CD4-positive, alpha-beta T cell treated with Interleukin-15 for 4 hours (primary cell): ENCODE measurements at places on chromosomes 16 and 17.
A peak's percentile ranks its signal among the peaks of the same experiment; 100 is the strongest.

GRCh38 chr17:53012364-53012763 lies 810.4 kb upstream of the KIF2B start:
- no peak for DNase-seq

DNA sequence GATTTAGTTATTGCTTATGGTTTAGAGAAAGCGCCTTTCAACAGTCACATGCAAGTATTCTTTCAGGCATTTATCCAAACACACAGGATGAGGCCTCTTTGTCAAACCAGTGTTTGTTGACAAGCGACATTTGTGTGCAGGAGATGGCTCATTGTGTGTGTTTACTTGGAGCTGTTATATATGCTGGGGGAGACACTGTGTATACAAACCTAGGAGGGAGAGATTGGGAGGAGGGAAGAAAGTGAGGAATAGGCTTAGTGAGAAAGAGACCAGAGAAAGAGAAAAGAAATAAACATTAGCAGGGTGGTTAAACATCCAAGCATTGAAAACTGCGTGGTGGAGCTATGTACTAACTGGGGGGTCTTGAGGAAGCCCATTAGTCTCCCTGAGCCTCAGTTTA lies 437.6 kb downstream of the MAF start:
- DNase-seq, result no peak

GRCh38 chr17:76562734-76563148 lies 22.9 kb downstream of the PRCD start:
- DNase-seq, result no peak

- DNase-seq, result peak; percentile 77
Measured at GRCh38 chr17:64661976-64662773, at the start of gene SMURF2. Gene SMURF2, minus strand, starts transcription at chr17:64662307. Its CDS starts 427 bp downstream, at chr17:64661880.

GRCh38 chr17:50986989-50987660 lies 121.0 kb upstream of the TOB1 start:
- DNase-seq, result no peak

GRCh38 chr16:85011846-85012284 lies 530 bp upstream of the ZDHHC7 start:
- DNase-seq, result no peak

DNA sequence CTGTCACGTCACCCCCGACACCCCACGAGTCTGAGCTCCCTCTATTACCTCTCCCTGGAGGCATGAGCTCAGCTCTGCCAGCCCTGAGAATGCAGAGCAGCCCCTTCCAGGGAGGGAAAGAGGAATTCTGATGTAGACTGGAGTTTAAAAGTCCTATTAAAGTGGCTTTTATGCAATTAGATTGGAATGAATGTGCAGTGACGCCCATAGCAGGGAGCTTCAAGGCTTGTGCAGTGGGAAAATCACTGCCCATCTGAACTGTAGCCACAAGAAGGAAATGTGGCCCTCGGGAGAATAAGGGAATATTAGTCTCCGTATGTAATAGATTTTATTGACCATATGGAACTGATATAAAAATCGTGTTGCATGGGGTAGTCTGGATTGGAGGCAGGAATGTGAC lies 66.9 kb downstream of the ZNF423 start:
- no peak for DNase-seq

DNA sequence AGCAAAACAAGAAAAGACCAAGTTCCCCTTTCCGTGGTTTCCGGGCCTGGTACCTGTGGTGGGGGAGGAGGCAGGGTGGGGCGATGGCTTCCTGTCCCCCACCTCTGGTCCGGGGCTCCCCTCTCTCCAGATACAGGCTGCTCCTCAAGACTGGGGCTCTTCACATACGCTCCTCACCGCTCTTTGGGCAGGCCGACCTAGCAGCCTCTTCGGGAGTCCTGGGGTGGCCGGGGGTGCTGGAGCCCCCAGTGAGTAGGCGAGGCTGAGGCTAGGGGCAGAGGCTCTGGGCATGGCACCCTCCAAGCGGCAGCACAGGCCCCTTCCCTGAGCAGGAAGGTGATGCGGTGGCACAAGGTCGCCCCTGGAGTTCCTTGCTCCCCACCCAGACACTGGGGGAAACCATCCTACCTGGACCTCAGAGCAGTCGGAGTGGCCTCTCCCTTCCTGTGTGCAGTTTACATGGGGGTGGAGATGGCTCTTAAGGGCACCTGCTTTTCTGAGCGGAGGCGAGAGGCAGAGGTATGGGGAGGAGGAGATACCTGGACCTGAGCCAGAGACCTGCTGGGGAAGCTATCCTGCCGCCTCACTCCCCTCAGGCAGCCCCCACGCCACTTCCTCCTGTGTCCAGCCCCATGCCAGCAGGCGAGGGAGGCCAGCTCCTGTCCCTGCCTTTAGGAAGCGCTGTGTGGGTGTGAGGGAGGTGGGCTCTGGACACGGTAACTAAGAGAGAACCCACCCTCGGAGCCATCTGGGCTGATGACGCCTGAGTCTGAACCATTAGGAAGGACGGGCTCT lies 891 bp downstream of the CORO1A start:
- peak; percentile 82 for DNase-seq

DNA sequence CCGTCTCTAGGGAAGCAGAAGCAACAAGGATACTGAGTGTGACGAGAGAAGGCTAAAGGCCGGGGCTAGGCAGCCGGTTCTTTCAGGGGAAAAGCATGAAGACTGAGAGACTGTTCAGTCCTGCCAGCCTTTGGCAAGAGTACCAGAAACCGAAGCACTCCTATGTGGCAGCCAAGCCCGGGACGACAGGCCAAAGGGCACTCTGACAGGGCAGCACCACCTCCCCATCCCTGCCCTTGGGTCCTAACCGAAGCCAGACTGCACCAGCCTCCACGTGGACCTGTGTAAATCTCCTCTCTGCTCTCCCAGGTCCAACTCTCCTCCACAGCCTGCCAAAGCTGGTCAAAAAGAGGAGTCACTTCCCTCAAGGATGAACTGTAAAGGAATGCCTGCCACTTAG lies 23.5 kb upstream of the ALOX15 start:
- no peak for DNase-seq

DNA sequence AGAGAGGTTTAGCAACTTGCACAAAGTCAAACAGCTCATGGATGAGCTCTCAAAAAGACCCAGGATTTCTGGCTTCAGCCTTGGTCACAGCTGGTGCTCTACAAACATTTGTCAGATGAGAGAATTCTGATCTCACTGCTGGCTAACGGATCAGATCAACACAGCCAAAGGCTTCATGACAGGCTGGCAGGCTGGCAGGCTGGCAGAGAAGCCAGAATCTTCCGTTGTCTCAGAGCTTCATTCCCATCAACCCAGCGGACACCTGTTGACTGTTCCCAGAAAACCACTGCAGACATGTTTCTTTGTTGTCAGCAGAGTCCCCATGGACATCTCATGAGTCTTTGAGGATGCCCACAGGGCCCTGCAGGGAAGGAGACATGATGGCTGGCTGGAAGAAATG lies 303.8 kb upstream of the ASIC2 start:
- no peak for DNase-seq

DNA sequence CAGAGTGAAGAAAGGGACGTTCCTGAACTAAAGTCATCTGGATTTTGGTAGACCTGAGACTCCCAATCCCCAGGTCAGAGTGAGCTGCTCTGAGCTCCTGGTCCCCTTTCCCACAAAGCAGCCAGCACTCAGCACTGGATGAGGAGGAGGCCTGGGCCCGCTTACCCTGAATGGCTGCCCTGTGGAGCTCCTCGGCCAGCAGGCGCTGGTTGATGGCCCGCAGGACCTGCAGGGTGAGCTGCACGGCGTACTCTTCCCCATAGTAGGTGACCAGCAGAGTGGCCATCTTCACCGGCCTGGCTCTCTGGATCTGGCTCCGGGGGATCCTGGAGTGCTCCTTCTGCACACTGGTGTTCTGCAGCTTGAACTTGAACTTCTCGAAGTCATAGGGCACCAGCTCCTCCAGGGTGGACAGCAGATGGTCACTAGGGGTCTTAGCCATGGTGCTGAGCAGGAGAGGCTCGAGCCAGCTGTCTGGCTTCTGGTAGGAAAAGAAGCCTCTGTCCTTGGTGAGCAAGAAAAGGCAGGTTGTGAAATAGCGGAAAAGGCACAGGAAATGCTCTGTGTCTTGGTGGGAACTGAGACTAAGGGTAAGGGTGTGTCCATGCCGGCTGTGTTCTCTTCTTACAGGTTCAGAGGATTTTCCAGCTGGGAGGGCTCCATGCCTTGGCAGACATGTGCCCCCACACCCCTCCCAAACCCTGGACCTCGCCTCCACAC lies at the start of gene MEFV:
Gene MEFV (minus strand): TSS at position 488 of the 720 bp plus-strand sequence. CDS start 46 bp downstream, at position 442.
- DNase-seq, result no peak

DNA sequence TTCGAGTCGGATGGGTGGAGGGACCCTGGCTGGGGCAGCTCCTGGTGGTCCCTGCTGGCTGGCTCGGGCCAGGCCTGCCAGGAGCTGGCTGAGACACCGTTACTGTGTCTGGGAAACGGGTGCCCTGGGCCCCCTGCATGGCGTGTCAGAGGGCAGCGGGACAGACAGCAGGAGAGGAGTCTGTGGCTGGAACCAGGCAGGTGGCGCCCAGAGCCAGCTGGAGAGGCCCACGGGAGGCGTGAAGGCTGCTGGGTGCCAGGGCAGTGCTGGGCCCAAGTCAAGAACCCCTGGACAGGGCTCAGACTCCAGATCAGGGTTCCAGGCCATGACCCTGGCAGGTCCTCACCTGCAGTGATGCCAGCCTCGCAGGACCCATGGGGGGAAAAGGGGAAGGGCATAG lies 16.6 kb downstream of the SOX8 start:
- DNase-seq, result no peak

DNA sequence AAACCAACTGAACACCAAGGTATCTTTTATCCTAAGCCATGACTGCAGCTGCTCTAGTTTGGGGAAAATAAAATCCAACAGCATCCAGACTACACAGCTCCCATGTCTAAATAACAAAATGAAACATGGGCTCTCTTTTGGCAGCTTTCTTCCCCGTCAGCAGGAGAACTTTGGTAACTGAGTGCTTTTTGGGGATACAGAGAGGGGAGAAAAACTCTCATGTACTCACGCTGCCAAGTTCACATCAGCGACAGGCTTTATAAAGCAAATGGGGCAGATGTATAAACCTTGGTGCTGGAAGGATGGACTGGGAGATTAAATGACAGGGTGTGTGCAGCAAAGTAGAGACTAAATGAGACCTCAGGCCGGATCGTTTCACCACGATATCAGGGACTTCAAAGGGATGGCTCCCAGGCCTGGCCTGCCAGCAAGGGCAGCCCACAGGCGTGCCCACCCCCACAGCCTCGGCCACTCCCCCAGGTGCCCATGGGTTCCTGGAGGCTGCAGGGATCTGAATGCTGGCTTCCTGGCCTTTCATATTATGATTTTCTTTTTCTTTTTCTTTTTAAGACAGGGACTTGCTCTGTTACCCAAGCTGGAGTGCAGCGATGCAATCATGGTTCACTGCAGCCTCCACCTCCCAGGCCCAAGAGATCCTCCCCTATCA lies 174.6 kb downstream of the ZNF423 start:
- DNase-seq, result no peak

DNA sequence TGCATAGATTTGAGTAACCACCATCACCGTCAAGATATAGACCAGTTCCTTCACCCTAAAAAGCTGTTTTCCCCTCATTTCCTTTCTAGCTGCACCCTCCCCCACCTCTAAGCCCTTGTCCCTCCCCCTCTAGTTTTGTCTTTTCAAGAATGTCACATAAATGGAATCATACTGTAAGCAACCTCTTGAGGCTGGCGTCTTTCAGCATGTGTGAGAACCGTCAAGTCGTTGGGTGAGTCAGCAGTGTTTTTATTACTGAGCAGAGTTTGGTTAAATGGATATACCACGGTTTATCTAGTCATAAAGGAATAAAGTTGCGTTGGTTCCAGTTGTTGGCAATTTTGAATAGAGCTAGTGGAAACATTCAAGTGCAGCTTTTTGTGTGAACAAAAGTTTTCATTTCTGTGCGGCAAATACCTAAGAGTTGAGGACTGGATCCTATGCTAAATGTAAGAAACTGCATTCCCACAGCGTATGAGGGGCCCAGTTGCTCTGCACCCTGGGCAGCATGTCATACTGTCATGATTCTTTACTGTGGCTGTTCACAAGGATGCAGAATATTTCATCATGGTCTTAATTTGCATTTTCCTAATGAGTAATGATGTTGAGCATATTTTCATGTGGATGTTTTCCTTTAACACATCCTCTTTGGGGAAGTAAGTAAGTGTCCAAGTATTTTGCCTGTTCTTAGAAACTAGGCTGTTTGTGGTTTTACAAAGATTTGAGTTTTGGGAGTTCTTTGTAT lies 264.3 kb downstream of the CPPED1 start:
- no peak for DNase-seq

DNA sequence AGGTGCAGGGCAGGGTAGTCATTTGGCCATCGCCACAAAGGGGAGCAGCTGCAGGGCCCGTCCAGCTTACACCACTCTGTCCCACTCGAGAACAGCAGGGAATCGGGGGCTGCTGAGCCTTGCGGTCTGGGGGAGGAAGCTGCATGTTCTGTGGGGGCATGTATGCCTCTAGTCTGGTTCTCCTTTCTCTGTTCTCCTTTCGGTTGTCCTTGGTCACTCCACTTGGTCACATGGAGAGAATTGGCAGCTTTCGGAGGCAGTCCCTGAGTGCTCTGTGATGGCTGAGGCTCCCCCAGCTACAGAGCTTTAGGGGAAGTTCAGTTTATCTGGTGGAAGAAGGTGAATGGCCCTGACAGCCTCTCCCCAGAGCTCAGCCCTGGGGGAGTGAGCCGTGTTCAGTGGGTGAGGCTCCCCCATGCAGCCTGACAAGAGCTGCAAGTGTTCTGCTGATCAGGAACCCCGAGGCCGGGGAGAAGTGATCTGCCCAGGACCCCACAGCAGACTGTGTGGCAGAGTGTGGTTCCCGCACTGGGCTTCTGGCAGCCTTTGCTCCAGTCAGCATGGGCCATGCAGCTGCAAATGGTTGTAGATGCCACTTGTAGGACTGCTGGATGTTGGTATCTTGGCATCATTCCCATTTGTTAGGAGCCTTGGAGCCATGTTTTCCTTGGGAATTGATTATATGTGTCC lies 22.3 kb upstream of the SMPD3 start:
- peak; percentile 10 for DNase-seq

DNA sequence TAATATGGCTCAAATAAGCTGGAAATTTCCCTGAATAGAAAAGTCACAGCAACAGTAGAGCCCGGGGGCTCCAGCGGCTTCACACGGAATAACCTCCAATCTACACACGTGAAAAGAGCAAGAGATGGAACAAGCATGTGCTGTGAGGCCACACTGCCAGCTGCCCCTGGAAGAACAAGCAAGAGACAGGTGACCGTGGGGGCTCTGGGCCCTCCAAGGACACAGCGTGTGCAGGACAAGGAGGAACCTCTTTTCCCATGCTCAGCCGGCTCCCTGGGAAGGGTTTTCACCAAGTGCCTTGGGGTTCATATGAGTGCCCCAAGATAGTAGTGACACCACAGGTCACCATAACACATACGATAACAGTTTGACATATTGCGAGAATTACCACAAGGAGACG lies 110.2 kb upstream of the ZNF750 start:
- DNase-seq, result no peak

DNA sequence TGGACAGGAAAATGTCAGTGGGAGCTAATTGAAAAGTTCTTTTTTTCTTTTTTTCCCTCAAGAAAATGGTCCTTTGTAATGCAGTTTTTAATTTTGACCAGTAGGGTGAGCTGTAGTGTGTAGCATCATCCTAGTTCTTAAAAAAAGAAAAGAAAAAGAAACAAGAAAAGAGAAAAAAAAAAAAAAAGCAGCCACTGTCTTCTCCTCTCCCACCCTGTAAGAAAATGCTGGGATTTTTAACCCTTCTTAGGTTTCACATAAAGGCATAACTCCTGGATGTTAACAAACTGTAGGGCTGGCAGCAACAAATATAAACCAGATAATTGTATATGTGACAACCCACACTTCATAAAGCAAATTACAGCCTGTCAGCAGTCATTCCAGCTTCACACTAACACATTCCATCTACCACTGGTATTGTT lies 78.1 kb downstream of the SKAP1 start:
- DNase-seq, result peak; percentile 41

- no peak for DNase-seq
Measured at GRCh38 chr16:24189941-24190340, 66.2 kb upstream of the CACNG3 start.

- DNase-seq, result no peak
Measured at GRCh38 chr16:66682271-66682670, 14.3 kb downstream of the CMTM4 start.
